ENCODE measurements at places on chromosomes 2 and 18.

GRCh38 chr2:45510701-45511420 is 100.2 kb downstream of the SRBD1 start:
- DNase-seq, result no peak

- no peak for DNase-seq
These were observed 20.3 kb downstream of the RALB start for GRCh38 chr2:120272763-120273481.

GRCh38 chr2:38466876-38467767 is 90.0 kb upstream of the ATL2 start:
- no peak for DNase-seq

DNA sequence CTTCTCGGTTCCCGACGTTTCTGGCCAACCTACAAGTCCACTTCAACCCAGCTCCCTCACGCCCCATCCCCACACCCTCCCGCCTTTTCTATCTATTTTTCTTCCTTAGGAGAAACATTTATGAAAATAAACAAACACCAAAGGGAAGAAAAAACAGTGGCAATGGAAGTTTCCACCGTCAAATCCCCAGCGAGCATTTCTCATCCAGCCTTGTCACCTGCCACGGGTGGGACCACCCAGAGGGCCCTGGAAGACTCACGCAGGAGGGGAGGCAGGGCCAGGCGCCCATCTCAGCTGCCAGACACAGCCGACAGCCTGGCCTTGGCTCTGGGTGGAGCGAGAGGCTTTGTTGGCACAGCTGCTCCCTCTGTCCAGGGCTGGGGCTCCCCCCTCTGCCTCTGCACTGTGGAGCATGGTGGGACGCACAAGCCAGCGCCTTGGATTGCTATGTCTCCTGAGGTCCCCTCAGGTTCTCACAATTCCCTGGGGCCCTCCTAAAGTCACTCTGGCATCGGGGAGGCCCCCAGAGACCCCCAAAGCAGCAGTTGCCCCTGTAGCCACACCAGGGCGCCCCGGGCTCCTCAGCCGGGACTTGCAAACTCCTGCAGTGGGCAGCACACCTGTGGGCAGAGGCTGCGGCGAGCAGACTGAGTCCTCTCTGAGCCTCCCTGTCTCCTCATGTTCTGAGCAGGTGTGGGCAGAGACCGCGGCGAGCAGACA is 395.7 kb upstream of the SALL3 start:
- no peak for DNase-seq

DNA sequence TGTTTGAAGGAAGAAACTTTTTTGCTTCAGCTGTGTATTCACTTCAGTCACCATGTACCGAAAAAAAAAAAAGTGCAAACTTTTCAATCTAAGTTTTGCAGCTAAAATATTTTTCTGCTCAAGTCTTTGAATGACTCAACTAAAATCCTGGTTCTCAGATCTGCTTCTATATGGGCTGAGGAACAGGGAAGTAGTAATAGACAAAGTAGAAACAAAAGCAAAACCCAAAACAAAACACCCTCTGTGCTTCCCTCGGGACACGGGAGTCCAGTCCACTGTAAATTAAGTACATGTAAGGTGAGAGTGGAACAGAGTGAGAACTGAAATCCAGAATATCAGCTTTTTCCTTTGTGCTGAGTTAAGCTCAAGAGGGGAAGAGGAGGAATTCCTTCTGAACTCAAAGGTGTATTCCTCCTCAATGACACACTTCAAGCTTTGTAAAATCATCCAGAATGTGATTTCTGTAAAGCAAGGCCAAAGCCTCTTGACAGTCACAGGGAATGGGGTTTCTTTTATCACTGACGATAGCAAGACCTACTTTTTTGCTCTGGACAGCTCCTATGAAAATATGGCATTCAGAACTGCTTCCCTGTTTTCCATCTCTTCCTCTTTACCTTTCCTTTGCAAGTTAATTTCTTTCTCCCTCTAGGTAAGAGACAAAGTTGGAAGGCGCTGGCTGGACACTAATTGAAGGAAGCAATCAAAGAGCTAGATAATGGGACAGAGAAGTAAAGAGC is 433.5 kb upstream of the MMADHC start:
- DNase-seq, result no peak

GRCh38 chr2:43905371-43905803 is 66.6 kb downstream of the ABCG8 start:
- no peak for DNase-seq

GRCh38 chr18:2444201-2444875 is 127.0 kb downstream of the METTL4 start:
- no peak for DNase-seq

DNA sequence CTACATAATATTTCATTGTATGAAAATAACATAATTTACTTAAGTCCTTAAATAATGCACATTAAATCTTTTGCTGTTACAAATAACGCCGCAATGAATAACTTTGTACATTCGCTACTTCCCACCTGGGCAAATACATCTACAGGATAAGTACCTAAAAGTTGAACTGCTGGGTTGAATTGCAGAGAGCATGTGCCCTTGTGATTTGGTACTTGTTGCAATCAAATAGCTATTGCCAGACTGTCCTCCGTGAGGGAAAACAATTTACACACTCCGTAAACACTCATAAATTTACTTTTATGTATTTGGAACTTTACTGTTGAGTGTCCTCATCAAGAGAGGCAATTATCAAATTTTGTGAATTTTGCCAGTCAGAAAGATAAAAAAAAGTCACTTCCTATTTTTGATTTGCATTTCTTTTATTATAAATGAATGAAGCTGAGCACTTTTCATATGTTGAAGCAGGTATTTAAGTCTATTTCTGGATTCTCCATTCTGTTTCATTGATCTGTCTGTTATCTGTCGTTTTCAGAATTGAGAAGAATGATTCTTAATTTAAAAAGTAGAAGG is 140.8 kb upstream of the SERTAD2 start:
- DNase-seq, result no peak

DNA sequence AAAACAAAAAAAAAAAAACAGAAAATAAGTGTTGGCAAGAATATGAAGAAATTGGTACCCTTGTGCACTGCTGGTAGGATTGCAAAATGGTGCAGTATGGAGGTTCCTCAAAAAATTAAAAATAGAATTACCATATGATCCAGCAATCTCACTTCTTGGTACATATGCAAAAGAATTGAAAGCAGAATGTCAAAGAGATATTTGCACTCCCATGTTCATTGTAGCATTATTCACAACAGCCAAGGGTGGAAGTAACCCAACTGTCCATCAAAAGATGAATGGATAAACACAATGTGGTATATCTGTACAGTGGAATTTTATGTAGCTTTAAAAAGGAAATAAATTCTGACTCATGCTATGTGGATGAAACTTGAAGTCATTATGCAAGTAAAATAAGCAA is 72.8 kb upstream of the POU3F3 start:
- no peak for DNase-seq

DNA sequence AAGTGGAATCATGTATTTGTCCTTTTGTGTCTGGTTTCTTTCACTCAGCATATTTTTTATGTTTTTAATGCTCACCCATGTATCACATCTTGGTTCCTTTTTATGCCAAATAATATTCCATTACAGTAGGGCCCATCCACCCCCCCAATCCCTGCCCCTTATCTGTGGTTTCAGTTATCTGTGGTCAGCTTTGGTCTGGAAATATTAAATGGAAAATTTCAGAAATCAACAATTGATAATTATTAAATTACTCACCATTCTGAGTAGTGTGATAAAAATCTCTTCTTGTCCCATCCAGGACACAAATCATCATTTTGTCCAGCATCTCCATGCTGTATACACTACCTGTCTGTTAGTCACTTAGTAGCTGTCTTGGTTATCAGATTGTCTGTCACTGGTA is 66.7 kb downstream of the BIRC6 start:
- DNase-seq, result no peak

GRCh38 chr18:23433360-23433759 is 19.7 kb upstream of the RIOK3 start:
- DNase-seq, result no peak
